ENCODE measurements at places on chromosomes 1 and 21. TPM values are rescaled to one million over a fixed set of nuclear protein-coding genes. Genes with fewer than 3 reads are reported as not detected.

DNA sequence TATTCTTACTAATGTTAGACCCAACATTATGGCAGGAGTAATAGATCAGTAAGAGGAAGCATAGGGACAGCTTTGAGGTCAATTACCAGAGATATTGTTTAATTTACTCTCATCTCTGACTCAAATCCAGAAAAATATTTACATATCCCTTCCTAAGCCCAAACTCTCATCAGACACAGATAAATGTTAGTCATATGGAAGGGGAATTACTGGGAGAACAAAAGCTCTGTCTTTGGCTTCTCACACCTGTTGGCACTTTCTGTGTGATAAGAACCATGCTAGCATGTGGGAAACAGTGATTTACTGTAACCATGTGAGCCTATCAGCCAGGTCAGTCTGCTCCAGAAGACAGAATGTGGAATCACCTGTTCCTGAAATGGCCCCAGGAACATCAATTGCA is 72.4 kb downstream of the DUSP10 start:
- H3K4me3 ChIP-seq, result no peak overlapping the region
- DNase-seq, result no peak
- no peaks in the 10 kb centered on the region for H3K4me1 ChIP-seq
- H3K27me3 ChIP-seq, result no peaks in the 10 kb centered on the region

GRCh38 chr1:37691497-37692077 is 729 bp upstream of the CDCA8 start:
- no peaks in the 10 kb centered on the region for H3K27me3 ChIP-seq
- H3K4me3 ChIP-seq, result peak overlapping the region; percentile 84
- DNase-seq, result peak; percentile 38
- H3K27ac ChIP-seq, result peak overlapping the region; percentile 78

DNA sequence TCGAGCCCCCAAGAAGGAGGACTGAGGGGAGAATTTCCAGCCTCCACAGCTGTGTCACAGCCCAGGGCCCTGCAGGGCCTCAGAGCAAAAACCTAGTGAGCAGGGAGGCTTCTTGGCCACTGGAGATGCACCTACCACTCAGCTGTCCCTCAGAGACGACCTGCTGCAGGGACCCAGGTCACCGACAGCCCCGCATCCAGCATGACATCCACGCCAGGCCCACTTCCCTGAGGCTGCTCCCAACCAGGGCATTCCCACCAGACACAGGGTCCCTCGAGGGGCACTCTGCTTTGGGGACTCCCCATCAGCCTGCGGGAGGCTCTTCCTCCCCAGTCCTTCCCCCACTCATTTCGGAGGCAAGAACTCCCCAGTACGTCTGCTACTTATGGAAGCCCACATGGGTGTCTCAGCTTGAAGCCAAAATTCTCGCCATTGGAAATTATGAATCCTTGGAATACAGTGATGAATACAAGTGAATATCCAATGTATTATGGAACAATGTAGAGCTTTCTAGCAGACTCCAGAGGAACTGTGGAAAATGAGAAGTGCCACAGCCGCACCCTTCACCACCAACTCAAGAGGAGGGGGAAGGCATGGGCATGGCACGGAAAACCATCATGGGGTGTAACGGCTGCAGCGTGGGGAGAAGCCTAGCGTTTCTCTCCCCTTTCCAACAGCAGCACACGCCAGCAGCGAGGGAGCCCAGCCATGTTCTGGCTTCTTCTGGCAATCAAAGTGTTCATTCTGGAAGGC is 6.9 kb downstream of the TFF3 start:
- H3K4me3 ChIP-seq, result no peak overlapping the region
- DNase-seq, result no peak
- H3K36me3 ChIP-seq, result no peaks in the 10 kb centered on the region
- H3K27me3 ChIP-seq, result no peaks in the 10 kb centered on the region
- peaks cover 28% of the 10 kb centered on the region for H3K4me1 ChIP-seq

DNA sequence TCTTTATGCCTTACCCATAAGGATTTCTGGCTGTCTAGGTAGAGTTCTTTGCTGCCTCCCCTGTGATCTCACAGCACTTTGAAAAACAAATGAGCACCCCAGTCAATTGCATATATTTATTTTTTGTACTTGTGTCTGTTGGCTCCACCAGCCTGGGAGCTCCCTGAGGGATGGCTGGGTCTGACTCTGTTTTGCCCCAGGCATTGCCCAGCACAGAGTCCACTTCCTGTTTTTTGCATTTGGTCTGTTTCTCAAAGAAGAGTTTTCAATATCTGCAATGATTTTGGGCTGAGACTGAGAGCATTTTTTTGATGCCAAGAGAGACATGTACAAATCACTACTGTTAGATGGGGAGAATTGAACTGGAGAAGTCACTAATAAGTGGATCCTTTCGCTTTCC is 125.0 kb downstream of the FOXD2 start:
- no peaks in the 10 kb centered on the region for H3K36me3 ChIP-seq
- H3K27ac ChIP-seq, result no peak overlapping the region
- H3K4me1 ChIP-seq, result peaks cover 21% of the 10 kb centered on the region
- no peak for DNase-seq
- H3K4me3 ChIP-seq, result no peak overlapping the region
- H3K27me3 ChIP-seq, result no peaks in the 10 kb centered on the region

DNA sequence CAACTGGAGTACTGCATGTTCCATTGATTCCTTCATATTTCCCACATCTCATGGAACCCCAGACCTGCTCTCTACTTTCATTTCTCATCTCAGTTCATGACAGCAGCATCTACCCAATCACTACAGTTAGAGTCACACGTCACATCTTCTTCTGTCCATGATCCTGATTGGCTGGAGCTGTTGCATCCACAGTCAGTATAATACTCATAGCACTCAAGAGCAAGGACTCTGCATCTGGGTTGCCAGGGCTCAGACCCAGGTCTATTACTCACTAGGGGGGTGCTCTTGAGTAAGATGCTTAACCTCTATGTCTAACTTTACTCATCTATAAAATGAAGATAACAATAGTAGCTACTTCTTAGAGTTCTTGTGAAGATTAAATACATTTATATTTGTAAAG is 4.4 kb upstream of the XPR1 start:
- no peak overlapping the region for H3K4me3 ChIP-seq
- DNase-seq, result no peak
- H3K27me3 ChIP-seq, result no peaks in the 10 kb centered on the region
- no peaks in the 10 kb centered on the region for H3K36me3 ChIP-seq
- peaks cover 4% of the 10 kb centered on the region for H3K4me1 ChIP-seq

DNA sequence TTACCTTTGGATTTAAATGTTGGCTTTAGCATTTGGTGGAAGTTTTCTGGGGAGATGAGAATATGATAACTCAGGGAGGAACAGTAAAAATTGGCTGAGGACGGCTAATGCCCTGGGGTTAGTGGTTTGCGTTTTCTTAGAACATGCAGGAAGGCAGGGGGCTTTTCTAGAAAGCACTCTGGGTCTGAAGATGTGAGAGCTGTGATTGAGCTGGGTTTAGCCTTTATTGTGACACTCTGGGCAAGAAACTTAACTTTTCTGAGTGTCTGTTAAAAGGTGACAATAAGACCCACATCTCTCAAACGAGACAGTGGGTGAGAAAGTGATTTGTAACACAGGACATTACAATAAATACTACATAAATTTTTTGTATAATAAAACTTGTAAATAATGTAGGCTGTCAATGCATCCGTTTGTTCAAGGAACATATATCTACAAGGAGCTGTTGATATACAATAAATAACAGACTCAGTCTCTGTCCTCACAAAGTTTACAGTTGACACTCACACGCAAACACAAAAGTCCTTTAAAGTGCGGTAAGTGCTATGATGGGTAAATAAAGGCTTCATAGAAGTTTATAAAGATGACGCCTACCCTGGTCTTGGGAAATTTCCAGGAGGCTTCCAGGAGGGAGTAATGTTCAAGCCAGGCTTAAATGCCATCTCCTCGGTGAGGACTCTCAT is 49.5 kb upstream of the MRPS6 start:
- H3K4me1 ChIP-seq, result no peaks in the 10 kb centered on the region
- no peak overlapping the region for H3K27ac ChIP-seq
- DNase-seq, result no peak
- H3K27me3 ChIP-seq, result no peaks in the 10 kb centered on the region
- no peak overlapping the region for H3K4me3 ChIP-seq

DNA sequence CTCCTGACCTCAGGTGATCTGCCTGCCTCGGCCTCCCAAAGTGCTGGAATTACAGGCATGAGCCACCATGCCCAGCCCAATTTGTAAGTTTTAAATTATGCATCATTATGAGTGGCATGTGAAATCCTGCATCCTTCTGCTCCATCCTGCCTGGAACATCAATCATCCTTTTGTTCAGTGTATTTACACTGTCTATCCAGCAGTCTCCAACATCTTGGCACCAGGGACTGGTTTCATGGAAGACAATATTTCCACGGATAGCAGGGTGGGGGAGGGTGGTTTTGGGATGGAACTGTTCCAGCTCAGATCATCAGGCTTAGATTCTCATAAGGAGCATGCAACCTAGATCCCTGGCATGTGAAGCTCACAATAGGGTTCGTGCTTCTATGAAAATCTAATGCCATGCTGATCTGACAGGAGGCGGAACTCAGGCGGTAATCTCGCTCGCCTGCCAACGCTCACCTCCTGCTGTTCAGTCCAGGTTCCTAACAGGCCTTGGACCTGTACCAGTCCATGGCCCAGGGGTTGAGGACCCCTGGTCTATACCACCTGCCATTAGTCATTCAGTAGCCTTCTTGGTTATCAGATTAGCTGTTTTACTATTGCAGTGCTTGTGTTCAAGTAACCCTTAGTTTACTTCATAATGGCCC is 22.2 kb upstream of the TCEA3 start:
- H3K4me3 ChIP-seq, result no peak overlapping the region
- H3K36me3 ChIP-seq, result no peaks in the 10 kb centered on the region
- DNase-seq, result no peak
- peaks cover 4% of the 10 kb centered on the region for H3K4me1 ChIP-seq
- H3K27ac ChIP-seq, result no peak overlapping the region

- peak overlapping the region; percentile 1 for H3K27ac ChIP-seq
- H3K4me1 ChIP-seq, result no peaks in the 10 kb centered on the region
- no peak for DNase-seq
- peaks cover 2% of the 10 kb centered on the region for H3K36me3 ChIP-seq
- H3K27me3 ChIP-seq, result no peaks in the 10 kb centered on the region
Observed at GRCh38 chr1:39564340-39564739, 12.2 kb downstream of the PABPC4 start.

DNA sequence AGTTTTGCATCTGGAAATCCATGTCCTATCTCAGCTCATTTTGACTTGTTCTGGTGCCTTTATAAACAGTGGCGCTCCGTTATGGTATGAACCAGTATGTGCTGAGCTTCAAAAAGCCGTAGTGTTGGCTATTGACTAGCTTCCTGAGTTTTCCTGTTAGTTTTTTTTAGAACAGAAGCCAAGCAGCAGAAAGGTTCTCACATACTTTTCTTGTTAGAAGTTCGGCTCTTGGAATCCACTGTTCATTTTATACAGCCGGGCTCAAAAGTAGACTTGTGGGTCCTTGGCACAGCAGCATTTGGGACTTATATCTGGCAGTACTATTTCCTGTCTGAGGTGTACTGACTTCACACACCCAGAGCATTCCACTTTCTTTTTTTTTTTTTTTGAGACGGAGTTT is 63.8 kb downstream of the TBCE start:
- H3K27me3 ChIP-seq, result no peaks in the 10 kb centered on the region
- no peak overlapping the region for H3K27ac ChIP-seq
- H3K4me3 ChIP-seq, result no peak overlapping the region
- no peaks in the 10 kb centered on the region for H3K36me3 ChIP-seq
- no peak for DNase-seq

GRCh38 chr1:59593798-59594790 is 220.7 kb upstream of the HOOK1 start:
- H3K36me3 ChIP-seq, result no peaks in the 10 kb centered on the region
- DNase-seq, result no peak
- no peaks in the 10 kb centered on the region for H3K27me3 ChIP-seq
- no peak overlapping the region for H3K27ac ChIP-seq

- no peak overlapping the region for H3K4me3 ChIP-seq
- no peaks in the 10 kb centered on the region for H3K4me1 ChIP-seq
- no peak overlapping the region for H3K27ac ChIP-seq
Observed at GRCh38 chr1:231612393-231613089, 14.0 kb upstream of the DISC1 start.

GRCh38 chr1:93322349-93322748 is 23.4 kb upstream of the DR1 start:
- H3K36me3 ChIP-seq, result no peaks in the 10 kb centered on the region
- no peak overlapping the region for H3K27ac ChIP-seq
- no peak overlapping the region for H3K4me3 ChIP-seq
- peaks cover 14% of the 10 kb centered on the region for H3K4me1 ChIP-seq

TMCO2 gene
- polyA plus RNA-seq, result 198 TPM

SLC45A3 gene
- polyA plus RNA-seq, result 4.5 TPM

TSACC gene
- polyA plus RNA-seq, result 1,814 TPM

GIPC2 gene
- 1.9 TPM for polyA plus RNA-seq

CRYAA gene
- polyA plus RNA-seq, result not detected
